ENCODE measurements at places on chromosomes 12 and 14.
A peak's percentile ranks its signal among the peaks of the same experiment; 100 is the strongest.

- DNase-seq = no peak
Observed at GRCh38 chr14:77314539-77315457, 5.9 kb downstream of the POMT2 start.

DNA sequence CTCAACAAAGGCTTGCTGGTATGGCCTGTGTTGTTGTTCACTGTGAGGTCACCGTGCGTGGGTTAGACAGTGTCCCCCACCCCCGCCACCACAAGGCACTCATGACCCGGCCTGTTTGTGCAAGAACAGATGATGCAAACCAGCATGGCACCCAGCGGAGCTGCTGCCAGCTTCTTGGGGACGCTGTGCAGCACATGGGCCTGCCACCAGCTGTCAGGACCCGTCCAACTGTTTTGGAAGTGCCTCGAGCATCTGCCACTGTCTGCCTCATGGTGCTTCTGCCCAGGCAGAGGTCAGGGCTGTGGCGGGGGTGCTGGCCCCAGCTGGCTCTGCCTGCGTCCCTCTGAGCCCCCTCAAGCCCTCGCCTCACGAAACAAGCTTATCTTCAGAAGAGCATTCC, 1.5 kb downstream of the ASB2 start:
- no peak for DNase-seq

DNA sequence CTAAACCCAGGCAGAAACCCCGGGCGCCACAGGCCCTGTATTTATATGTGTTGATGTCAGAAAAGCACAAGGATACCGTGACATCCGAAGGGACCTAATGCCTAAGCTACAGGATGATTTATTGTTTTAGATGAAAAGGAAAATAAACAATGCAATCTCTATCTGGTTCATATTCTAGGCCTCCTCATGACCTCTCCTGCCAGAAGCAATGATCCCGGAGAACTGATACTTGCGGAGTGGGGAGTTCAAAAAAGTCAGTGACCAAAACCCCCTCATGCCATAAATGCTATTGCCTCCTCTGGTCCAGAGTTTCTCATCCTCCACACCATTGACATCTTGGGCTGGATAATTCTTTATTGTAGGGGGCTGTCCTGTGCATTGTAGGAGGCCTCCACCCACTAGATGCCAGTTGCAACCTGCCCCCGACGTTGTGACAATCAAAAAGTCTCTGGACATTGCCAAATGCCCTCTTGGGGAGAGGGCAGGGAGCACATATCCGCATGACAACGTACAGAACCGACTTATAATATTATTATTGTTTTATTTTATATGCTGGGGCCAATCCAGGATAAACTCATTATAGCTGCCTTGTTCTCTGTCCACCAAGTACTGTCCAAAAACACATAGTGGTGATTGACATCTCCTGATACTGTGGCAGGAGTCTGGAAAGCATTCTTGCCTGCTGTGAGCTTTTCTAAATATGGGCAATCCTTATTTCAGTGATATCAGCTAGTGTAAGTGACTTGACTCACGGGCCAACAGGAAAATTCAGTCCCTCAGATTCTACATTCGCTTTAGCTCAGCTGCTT, 1.1 kb upstream of the CSRP2 start:
- no peak for DNase-seq

DNA sequence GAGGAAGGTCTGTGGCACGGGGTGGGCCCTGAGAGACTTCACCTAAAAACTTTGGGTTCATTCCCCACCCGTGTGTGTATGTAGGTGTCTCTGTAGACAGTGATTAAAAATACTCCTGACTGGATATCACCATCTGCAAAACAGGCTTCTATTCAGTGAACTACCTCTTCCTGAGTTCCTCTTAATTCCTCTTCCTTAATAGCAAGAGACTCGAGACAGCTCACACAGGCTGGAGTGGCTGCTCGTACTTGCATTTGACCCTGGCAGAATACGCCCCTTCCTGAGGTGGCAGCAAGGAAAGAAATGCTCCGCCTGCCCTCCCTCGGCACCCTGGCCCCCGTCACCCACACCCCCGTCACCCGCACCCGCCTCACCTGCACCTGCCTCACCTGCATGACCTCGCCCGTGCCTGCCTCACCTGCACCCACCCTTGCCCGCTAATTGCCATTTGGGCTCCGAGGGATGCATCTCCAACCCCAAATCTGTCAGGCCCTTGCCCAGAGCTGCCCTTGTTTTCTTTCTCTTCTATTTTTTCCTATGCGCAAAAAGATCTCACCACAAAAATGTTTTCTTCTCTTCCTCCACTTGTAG, 90.0 kb downstream of the FBXL14 start:
- no peak for DNase-seq

GRCh38 chr14:75213172-75213571, 36.8 kb upstream of the TMED10 start:
- no peak for DNase-seq

- no peak for DNase-seq
Observed at GRCh38 chr12:3216097-3216496, 138.9 kb downstream of the TSPAN9 start.

DNA sequence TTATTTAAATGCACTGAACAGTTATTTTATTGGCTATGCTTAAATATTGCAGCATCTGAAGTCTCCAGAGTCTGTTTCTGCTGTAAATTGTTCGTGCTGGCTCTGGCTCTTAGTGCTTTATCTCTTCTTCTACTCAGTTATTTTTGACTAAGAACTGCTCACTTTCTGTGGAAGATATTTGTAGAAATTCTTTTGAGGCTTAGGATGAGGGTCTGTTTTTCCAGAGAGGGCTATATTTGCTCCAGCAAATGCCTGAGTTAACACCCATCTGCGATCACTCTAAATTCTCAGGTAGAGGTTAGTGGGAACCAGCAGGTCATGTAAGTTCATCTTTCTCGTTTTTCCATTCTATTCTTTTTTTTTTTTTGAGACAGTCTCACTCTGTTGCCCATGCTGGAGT, 71.1 kb downstream of the ARL6IP4 start:
- DNase-seq = no peak

GRCh38 chr14:29458547-29458946, 469.1 kb downstream of the PRKD1 start:
- DNase-seq = no peak

- DNase-seq = no peak
Observed at GRCh38 chr12:90621927-90622326, 333.0 kb downstream of the CCER1 start.

DNA sequence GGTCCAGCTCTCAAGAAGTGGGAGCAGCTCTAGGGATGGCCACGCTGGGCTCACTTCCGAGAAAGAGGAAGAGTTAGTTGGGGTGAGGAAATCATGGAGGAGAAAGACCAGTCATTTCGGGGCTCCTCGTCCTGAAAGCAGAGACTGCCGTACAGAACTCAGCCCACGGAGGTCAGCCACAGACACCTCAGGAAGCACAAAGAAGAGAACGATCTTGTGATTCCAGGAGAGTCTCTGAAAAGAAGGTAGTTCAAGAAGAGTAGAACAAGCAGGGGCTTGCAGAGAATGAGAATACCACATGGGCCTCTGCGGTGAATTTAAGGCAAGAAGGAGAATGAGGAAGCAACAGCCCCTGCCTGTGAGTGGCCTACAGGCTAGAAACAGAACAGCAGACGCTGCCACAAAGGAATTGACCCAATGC, 311.9 kb downstream of the CACNA1C start:
- DNase-seq = no peak

- no peak for DNase-seq
Observed at GRCh38 chr12:127360580-127360979, 906.4 kb upstream of the TMEM132C start.

- DNase-seq = no peak
Observed at GRCh38 chr14:60744566-60744965, 10.0 kb downstream of the MNAT1 start.

- DNase-seq = no peak
Observed at GRCh38 chr14:94524093-94524492, 14.8 kb upstream of the SERPINA12 start.

DNA sequence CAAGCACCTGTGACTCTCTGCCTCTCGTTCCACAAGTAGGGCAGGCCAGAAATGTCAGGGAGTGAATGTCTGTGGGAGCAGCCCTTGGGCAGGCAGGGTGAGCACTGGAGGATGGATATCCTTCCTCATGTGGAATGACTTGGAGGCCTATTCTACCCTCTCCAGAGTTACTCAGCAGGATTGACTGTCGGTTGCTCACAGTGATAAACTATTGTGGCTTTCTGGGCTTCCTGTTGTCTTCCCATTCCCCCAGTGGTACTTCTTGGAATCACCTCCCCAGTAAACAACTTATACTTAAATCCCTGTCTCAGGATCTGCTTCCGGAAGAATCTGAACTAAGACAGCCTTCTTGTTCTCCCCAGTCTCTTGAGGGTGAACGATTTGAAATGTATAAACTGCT, 79.6 kb upstream of the MANSC4 start:
- DNase-seq = no peak

- DNase-seq = no peak
Observed at GRCh38 chr12:17802657-17803641, 287.0 kb downstream of the RERGL start.

DNA sequence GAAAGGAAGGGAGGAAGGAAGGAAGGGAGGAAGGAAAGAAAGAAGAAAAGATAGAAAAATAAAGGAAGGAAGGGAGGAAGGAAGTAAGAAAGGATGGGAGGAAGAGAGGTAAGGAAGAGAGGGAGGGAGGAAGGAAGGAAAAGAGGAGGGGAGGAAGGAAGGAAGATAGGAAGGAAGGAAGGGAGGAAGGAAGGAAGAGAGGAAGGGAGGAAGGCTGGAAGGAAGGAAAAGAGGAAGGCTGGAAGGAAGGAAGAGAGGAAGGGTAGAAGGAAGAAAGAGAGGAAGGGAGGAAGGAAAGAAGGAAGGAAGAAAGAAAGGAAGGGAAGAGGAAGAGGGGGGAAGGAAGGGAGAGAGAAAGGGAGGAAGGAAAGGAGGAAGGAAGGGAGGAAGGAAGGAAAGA, 12.8 kb upstream of the WIF1 start:
- DNase-seq = no peak

GRCh38 chr12:27213830-27214787, 30.0 kb upstream of the STK38L start:
- DNase-seq = no peak

DNA sequence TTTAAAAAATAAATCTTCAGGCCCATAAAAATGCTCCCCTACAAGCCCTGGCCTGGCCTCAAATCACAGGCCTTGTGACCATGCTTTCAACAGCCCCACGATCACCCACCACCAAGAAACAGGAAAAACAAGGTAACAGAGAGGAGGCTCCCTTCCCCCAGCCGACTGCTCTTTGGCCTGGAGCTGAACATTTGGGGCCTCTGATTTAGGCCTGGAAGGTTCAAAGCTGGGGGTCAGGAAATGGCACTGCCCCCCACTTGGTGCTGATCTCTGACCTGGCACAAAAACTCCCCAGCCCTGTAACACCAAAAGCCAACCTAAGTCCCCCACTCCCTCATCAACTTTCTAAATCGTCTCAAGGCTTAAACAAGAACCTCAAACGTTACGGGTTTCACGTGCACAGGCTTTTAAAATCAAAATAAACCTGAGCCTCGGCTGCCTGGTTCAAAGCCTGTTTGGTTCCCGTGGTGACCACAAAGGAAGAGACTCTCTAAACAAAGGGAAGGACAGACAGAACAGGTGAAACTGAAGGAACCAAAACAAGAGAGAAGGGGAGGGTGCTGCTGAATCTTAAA, 9.0 kb downstream of the ACTN1 start:
- peak; percentile 81 for DNase-seq

DNA sequence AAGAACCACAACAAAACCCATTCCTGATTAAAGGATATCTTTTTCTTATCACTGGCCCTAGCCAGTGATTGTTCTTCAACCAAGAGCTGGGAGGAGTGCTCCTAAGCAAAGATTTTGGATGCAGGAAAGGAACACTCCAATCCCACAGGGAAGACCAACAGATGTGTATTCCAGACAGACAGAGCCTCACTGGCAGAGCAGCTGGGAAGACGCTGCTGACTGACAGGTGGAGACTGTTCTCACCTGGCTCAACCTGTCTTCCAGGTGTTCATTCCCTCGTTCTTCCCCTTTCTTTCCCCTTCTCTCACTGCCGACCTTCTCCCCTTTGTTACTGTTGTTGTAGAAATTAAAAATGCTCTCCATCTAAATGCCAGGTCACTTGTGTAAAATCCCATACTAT, 89.7 kb upstream of the CCDC198 start:
- DNase-seq = no peak

GRCh38 chr12:46524778-46525177, 152.2 kb upstream of the SLC38A2 start:
- DNase-seq = no peak

- DNase-seq = no peak
Observed at GRCh38 chr12:2290091-2290490, 237.3 kb downstream of the CACNA1C start.

DNA sequence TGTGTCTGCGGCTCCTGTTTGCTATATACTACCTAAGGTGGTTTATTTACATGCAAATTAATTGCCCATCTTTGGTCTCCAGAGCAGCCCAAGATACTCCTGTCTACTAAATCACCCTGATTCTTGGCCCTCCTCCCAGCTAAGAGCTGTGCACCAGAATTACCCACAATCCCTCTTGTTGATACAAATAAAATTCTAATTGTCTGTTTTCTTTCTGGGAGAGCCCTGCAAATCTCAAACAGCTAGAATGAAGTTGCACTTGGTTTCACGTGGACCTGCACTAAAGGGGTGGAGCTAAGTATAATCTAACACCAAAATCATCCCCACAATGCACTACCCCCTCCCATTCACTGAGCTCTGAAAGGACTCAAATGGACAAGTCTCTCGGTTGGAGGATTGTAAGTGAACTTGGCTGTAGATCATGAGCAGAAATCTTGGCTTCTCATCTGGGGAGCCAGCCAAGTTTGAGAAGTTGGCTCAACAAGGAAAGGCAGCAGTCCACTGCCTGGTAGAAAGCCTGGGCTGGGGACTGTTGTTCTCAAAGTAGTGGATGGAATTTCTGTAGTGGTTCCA, 6.6 kb downstream of the MAX start:
- DNase-seq = no peak

GRCh38 chr12:124947561-124948398, 33.3 kb upstream of the UBC start:
- no peak for DNase-seq

GRCh38 chr12:70796989-70797388, 123.5 kb downstream of the PTPRR start:
- DNase-seq = no peak

DNA sequence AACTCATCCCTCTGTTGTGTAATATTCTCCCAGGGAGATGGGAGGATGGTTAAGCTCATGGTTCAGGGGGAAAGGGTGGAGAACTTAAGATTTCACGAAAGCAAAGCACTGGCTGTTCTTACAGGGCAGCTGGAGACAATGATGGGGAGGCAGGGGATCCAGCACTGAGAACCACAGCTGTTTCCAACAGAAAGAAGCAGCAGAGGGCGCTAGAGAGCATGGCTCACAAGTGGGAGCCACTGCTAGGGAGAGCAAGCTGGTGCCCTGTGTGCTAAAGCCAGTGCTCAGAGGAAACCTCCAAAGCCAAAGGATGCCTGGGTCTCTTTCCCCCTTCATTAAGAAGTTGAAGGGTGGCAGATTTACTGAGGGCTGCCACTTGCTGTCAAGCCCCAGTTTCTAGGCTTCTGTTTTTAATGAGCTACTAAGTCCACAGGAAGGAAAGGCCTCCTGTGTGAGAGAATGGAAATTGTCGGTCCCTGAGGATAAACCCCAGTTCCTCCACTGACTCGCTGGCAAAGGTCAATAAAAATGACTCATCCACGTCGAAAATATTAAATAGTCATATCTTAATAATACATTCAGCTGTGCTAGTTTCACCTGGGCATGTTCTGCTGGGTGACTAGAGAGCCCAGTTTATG, 199.7 kb downstream of the ANO2 start:
- peak; percentile 25 for DNase-seq
